ENCODE measurements at places on chromosomes 13 and 19.

DNA sequence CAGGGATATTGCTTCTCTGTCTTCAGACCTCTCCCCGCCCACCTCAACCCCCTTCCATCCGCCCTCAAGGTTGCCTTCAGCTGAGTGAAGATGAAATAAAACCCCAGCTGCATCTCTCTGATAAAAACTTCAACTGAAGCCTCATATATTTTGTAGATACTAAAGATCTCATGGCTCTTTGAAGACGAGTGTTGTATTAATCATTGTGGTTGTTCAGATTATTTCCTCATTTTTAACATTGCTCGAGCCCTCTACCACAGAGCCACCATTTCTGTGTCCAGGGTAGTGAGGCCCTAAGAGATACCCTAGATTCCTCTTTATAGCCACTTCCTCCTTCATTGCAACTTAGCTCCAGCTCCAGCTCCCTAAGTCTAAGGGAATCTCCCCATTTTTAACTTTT is 312.8 kb upstream of the ZNF507 start:
- no peak for DNase-seq

GRCh38 chr13:30593001-30593400 is 24.7 kb upstream of the USPL1 start:
- DNase-seq, result peak; percentile 47

GRCh38 chr13:24184265-24184841 is 23.8 kb downstream of the SPATA13 start:
- DNase-seq, result no peak

DNA sequence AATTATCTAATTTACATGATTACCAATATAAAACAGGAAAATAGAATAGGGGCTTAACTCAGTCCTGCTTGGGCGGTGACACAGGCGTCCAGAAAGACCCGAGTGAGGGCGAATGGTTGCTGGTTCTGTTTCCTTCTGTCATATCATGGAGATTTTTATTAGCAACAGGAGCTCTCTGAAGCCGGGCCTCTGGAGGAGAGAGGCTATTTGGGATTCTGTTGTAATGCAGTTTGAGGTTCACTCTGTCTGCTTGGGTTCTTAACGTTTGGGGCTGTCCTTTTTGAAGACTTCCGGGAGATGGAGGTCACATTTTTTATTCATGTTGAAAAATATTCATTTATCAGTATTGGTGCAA is 115.7 kb upstream of the ZNF536 start:
- DNase-seq, result no peak

GRCh38 chr19:50198431-50199258 is 4.8 kb upstream of the MYH14 start:
- DNase-seq, result no peak
